Activated CD4-positive, alpha-beta memory T cell treated with anti-CD3 and anti-CD28 coated beads for 36 hours (primary cell): ENCODE measurements at places on chromosomes 6 and 20. TPM values are rescaled to one million over a fixed set of nuclear protein-coding genes. Genes with fewer than 3 reads are reported as not detected.

- DNase-seq = peak; percentile 73
Measured at GRCh38 chr20:330233-331149, 5.1 kb downstream of the SOX12 start.

DNA sequence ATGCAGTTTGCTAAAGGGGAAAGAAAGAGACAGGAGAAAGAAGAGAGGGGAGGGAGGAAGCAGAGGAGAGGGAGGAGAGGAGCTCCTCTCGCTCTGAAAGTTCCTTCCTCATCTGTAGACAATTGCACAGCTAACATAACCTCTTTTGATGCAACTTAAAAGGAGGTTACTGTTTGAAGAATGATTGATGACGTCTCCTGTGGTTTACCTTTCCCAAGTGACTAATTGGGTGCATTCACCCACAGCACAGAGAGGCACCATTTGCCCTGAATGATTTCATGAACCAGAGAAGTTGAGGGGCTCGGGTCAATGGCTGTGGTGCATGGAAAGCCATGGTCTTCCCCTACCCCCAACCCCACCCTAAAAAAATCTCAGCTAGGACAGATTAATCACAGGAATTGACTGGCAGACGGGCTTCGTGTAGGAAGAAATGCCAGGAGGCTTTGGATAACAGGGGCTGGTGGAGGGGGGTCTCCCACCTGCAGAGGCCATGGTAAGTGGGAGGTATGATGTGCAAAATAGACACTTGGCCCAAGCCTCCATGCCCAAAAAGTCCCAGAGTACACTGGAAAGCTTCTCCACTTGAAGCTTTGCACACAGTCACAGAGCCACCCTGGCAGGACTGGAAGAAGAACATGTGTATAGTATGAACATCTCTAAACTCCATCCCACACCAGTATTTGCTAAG is 213.7 kb downstream of the ANKRD60 start:
- DNase-seq = peak; percentile 17

GRCh38 chr6:36757206-36757605 is 59.6 kb downstream of the RAB44 start:
- peak; percentile 66 for DNase-seq

- DNase-seq = no peak
Measured at GRCh38 chr6:154962753-154963152, 32.4 kb upstream of the TIAM2 start.

Gene OLIG3
- total RNA-seq = not detected

GRCh38 chr6:40517654-40518053 is 69.5 kb downstream of the LRFN2 start:
- DNase-seq = no peak

Gene PRRT1
- 0.36 TPM for total RNA-seq

GRCh38 chr6:111625461-111626391 is 20.0 kb upstream of the TRAF3IP2 start:
- no peak for DNase-seq

DNA sequence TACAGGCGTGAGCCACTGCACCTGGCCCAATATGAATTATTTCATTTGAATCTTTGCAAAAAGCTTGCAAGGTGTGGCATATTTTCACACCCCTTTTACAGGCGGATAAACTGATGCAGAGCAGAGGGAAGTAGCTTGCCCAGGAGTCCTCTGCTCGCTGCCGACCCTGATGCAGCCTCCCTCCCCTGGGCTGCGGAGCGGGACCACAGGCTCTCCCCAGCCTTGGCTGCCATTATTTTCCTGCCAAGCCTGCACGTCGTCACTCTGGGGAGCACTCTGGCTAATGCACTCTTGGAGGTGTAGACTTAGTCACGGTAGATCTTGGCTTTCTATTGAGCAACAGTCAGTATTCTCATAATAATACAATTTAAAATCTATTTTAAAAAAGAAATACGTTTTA is 34.8 kb upstream of the DACT2 start:
- DNase-seq = no peak

GRCh38 chr6:134936476-134936875 is 13.4 kb downstream of the ALDH8A1 start:
- DNase-seq = no peak

Gene HLA-DMA
- 10.2 TPM for total RNA-seq

Gene FAM184A
- total RNA-seq = 7.6 TPM

Gene NDUFAF5
- total RNA-seq = 23.8 TPM

DNA sequence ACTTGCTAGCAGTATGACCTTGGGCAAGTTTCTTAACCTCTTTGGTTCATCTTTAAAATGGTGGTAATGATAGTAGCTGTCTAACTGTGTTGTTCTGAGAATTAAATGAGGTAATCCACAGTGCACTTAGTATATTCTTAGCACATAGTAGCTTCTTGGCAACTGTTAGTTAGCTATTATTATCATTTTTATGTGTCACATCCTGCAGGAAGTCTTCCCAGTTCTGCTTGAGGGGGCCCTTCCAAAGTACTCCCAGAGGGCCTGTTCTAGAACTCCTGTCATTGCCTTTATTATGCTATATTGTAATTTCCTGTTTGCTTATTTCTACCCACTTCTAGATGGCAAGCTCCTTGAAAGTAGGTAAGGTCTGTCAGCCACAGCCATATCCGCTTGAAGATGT is 30.6 kb downstream of the ANKS1A start:
- no peak for DNase-seq

DNA sequence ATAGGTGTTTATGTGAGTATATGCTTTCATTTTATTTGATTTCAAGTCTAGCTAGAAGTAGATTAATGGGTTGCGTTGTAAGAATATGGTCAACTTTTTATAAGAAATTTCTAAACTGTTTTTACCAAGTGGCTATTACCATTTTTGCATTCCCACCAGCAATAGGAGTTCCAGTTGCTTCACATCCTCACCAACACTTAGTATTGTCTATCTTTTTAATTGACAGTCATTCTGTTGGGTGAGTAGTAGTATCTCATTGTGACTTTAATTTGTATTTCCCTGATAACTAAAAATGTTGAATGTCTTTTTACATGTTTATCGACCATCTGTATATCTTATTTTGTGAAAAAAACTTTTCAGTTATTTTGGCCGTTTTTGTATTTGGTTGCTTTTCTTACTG is 135.3 kb downstream of the AKAP7 start:
- DNase-seq = no peak

DNA sequence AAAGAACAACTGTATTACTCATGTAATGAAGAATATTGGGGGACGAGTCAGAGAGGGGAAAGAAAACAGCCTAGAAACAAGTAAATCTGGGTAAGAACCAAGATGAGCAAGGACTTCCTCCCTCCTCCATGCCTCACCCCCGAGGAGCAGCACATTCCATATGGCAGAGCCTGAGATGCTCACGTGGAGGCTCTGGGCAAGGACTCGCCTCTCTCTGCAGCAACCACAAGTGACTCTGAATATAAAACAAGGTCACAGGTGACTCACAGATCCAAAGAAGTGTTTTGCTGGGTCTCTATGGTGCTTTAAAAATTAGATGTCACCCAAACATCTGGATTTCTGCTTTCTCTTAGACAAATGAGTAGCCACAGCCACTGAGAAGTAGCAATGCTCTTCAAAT is 453.0 kb upstream of the SULF2 start:
- DNase-seq = no peak

Gene PAQR8
- total RNA-seq = 12.2 TPM

GRCh38 chr6:162543221-162543620 is 184.3 kb downstream of the PRKN start:
- DNase-seq = no peak

GRCh38 chr20:51888291-51888690 is 86.0 kb upstream of the SALL4 start:
- DNase-seq = no peak

Gene GPLD1
- 0.19 TPM for total RNA-seq

Gene CCM2L
- not detected for total RNA-seq

GRCh38 chr6:1110164-1110563 is 201.7 kb upstream of the FOXQ1 start:
- no peak for DNase-seq

- no peak for DNase-seq
Measured at GRCh38 chr6:125008261-125008703, 46.0 kb downstream of the RNF217 start.

DNA sequence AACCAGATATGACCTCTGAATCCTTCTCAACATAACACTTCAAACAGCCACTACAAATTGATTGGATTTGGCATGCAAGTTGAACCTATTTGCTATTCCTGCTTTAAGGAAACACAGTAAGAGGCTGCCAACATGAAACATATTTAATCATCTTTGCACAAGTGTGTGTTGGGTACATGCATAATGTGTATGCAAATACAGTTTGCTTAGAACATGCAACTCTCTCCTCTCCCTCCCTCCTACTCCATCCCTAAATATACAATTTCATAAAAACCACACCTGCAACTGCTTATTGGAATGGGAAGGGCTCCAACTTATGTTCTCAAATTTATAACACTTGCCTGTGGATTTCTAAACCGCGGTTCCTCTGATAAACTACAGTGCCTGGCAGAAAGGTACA is 71.5 kb downstream of the CD83 start:
- DNase-seq = no peak

GRCh38 chr6:158522616-158523015 is 37.3 kb upstream of the TMEM181 start:
- DNase-seq = no peak

DNA sequence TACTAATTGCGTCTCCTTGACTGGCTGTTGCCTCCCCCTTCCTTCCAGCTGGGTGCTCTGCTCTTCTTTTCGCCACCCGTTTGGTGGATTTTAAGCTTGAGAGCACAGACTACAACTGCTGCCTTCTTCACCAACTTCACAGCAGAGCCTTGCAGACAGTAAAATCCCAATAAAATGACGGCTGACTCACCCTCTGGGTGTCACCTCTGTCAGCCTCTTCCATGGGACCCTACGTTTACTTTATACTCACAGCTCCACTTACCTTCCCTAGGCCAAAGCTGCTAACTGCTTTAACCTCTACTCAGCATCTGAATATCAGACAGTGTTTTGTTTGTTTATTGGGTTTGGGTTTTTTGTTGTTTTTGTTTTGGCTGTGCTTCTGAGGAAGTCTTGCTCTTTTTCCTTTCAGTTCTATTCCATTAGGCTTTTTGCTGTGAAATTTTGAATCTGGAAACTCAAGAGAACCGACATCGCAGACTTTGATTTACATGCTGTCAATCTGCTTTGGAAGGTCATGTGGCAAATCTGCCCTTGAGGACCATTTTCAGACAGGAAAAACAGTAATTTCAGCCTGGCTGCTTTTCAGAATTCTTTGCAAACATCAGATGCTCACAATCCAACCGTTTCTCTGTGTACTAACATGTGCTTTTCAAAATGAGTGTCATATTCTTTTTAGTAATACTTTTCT is 2.4 kb downstream of the AGPAT4 start:
- no peak for DNase-seq

DNA sequence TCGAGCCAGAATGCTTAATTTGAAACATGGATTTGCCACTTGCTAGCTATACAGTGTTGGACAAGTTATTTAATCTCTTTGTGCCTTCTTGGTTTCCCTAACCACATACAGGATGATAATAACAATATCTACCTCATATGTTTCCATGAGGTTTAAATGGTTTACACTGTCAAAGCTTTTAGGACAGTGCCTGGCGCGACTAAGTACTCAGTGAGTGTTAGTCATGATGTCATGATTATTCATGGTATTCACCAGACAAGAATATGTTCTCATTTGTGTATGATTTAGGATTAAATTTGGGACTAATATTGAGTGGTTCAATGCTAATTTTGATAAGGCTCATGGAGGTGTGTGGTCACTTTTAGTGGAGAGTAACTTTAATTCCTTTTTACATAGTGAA is 167.4 kb downstream of the EYA4 start:
- no peak for DNase-seq

DNA sequence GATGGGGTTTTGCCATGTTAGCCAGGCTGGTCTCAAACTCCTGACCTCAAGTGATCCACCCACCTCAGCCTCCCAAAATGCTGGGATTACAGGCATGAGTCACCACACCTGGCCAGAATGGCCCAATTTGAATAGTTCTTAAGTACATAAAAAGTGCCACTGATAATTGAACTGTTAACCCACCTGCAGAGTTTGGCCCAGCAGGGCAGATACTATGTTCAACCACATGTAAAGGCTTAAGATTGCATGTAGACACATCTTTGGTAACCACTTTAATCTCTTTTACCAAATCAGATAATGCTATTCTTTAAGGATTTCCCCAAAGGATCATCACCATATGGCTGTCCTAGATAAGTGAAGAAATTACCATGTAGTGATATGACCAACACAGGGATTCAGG is 21.3 kb upstream of the SGK1 start:
- no peak for DNase-seq

GRCh38 chr6:144590532-144590931 is 305.4 kb downstream of the UTRN start:
- no peak for DNase-seq

GRCh38 chr20:10842116-10842515 is 168.3 kb upstream of the JAG1 start:
- no peak for DNase-seq

GRCh38 chr6:108417027-108417426 is 122.2 kb downstream of the AFG1L start:
- DNase-seq = no peak

GRCh38 chr6:144284783-144285547 is at the start of gene UTRN:
Gene UTRN, plus strand, starts transcription at chr6:144285335. Its CDS starts 6,494 bp downstream, at chr6:144291829.
- peak; percentile 61 for DNase-seq

- no peak for DNase-seq
Measured at GRCh38 chr20:14312001-14312400, 25.4 kb downstream of the FLRT3 start.

Gene HMGCLL1
- not detected for total RNA-seq

GRCh38 chr6:52515219-52515960 is 61.5 kb downstream of the TRAM2 start:
- no peak for DNase-seq

DNA sequence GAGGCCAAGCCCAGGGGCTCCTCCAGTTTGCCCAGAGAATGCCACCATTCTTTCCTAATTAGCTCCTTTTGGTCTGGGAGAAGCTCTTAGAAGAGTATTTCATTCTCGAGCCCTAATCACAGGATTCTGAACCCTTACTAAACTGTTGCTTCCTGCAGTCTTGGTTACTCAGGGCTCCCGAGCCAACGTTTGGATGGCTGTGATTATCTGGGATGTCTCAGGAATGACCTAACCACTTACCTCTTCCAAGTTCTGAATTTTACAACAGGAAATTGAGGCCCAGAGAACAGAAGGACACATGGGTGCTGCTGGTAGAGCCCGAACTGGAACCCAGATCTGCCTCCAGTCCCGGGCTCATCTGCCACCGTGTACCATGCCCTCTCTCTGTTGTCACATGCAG is 22.2 kb upstream of the PNPLA1 start:
- DNase-seq = no peak

DNA sequence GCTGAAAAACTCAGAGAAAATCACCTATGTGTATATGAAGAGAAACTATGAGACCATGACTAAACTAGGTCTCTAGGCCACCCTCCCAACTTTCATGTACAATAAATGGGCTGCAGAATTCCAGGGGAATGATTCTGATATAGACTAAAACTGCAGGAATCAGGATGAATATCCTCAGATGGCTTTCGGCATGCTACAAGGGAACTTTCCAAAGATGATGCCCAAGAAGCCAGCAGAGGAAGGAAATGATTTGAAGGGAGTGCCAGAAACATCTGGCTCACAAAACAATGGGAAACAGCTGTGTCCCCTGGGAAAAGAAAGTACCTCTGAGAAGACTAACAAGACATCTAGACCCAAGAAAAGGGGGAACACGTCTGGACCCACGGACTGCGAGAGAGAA is 41.1 kb downstream of the PLN start:
- DNase-seq = no peak

Gene NKX2-4
- total RNA-seq = not detected
